SK-N-MC (cell line): ENCODE measurements at places on chromosomes 16 and 17.
A peak's percentile ranks its signal among the peaks of the same experiment; 100 is the strongest.

GRCh38 chr17:27398691-27399090, 57.6 kb upstream of the KSR1 start:
- no peak for DNase-seq

- no peak for DNase-seq
Measured at GRCh38 chr16:3095869-3096268, 3.2 kb downstream of the ZSCAN10 start.

DNA sequence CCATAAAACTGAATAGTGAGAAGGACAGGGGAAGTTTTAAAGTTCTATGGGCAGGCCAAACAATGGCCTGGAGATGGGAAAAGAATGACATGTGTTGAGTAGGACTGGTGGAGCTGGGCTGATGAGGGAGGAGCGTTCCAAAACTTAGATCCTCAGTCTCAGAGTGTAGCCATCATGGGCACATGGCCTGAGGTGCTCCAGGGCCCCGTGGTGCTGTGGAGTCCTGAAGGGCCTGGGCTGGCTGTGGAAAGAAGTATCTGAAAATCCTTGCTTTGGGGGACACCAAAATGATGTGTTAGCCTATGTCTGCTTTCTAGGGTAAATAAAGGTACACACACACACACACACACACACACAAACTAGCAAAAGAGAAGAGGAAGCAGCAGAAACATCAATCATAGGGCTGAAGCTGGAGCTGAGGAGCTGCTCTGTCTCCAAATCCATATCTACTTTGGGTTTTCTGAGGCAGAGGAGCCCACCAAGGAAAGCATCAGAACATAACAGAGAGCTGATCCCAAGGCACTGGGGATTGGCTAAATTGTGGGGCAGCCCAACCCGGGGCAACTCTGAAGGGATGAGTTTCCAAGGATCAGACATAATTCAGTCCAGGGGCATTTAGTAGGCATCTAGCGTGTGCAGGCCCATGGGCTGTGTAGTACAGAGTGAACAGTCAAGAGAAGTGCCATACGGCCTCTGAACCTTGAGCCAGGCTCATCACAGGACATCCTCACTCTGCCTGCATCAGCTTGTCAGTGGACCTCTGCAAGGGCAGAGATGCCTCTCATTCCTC, 85.2 kb downstream of the C16orf78 start:
- no peak for DNase-seq

DNA sequence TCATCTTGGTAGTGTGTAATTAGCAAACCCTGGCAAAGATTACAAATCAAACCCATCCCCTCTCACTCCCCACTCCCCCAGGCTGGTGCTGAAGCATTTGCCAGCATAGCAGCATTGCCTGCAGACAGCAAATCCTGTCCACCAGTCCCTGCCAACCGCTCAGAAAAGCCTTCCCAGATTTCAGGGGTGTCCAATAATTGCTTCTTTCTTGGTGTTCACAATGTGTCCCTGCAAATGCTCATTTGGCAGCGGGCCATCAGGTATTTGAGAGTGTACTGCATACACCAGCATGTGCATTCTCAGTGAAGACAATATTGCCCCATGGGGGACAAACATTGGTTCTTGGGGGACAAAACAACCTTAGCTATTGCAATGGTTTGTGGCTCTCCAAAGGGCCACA, 28.2 kb downstream of the ORC6 start:
- no peak for DNase-seq

GRCh38 chr17:82348866-82349265, 10.2 kb upstream of the TEX19 start:
- DNase-seq, result no peak

DNA sequence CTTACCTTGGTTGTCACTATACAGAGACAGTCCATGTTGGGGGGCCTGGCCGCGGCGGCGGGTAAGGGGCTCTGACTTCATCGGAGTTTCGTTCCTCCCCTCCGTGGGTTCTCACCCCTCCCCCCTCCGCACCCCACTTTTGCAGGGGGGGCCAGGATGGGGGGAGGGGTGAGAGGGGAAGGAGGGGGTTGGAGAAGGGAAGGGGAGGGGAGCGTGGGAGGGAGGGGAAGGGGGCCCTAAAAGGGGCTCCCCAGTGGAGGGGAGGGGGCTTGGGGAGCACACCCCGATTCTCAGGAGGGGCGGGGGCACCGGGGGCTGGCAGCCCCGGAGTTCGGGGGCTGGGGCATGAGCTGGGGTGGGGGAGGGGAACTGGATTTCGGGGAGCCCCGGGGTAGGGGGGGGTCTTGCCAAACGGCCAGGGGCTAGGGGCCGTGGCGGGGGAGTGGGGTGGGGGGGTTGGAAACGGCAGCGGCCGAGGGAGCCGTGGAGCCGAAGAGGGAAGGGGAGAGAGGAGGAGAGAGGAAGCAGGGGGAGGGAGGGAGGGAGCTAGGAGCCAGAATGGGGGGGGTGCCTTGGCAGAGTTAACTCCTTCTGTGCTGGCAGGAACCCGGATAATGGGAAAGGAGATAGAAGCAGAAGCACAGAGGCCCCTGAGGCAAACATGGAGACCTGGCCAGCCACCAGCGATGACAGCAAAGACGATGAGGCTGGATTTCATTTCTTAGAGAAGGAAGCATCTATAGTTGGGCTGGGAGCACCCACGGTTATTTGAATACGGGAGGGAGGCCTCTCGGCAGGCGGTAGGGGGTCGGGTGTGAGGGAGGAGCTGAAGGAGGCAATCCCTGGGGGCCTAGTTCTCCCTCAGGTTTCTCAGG, 2.3 kb downstream of the DLG4 start:
- DNase-seq, result no peak

- DNase-seq, result no peak
Measured at GRCh38 chr17:82788206-82789001, 36.5 kb downstream of the TBCD start.

- DNase-seq, result no peak
Measured at GRCh38 chr16:720990-721764, at the start of gene ANTKMT. TSS of gene ANTKMT (plus strand) at chr16:721146. CDS start at chr16:721275, 129 bp downstream.

- no peak for DNase-seq
Measured at GRCh38 chr17:2929881-2930533, 133.4 kb downstream of the OR1D5 start.

DNA sequence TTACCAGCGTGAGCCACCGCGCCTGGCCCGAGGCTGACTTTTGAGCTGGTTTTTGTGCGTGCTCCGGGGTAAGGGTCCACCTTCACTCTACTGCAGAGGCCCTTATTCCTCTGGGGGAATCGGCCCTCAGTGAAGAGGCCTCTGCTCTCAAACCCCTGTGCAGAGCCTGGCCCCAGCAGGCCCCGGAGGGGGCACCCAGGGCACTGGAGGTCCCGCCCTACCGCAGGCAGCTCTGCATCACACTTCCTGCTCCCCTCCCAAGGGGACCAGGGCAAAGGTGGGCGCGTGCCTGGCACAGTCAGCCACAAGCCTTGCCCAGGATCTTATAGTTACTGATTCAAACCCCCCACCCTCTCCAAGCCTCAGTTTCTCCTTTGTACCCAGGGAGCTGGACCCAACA, 3.6 kb upstream of the UBE2I start:
- DNase-seq, result no peak

GRCh38 chr17:52227926-52228325, 69.4 kb upstream of the CA10 start:
- DNase-seq, result no peak

DNA sequence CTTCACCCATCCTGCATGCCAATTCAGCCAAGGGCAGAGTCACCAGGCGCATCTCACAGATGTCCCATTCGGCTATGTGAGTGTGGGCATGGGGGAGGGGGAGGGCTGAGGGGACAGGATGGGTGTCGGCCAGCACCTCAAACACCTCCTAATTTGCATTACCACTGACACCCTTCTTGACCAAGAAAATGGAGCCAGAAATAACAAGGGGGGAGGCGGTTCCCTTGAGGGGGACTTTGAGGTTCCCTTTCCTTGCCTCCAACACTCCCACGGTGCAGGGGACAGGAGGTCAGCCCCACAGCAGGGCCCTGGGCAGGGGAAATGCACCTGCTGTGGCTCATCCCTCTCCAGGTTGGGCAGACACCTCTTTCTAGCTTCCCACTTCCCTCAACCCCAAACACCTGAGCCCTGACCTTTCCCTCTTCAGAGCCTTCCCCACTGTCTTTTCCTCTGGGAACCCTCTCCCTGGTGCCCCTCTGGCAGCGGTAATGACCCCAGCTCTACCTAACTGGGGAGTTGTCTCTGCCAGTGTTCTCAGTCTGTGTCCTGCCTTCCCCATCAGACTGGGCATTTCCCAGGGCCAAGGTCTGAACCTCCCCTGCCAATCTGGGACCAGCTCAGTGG, 18.2 kb upstream of the TBX21 start:
- no peak for DNase-seq

DNA sequence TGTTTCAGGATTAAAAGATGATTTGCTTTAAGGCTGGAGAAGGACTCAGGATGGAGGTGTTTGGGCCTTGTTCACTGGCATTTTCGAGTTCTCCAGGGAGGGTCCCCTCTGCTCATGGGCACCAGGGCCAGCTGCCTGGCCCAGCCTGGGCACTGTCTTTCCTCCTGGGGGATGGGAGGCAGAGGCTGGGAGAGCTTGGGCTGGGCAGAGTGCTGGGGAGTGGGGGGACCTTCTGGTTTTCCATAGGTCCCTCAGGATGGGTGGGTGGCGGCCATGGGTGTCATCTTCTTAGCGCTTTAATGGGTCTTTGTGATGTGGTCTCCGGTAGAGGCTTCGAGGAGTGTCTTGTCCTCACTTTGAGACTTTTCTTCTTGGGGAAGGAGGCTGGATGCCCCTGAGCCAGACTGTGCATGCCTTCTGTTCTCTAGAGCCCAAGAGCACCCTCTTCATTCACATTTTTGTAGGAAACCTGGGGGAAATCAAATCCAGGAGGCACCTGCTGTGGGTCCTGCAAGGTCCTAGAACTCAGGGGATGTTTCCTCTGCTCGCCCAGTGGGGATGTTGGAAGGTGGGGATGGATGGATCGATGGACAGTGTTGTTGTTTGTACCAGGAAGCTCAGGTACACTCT, 5.7 kb downstream of the NKD1 start:
- no peak for DNase-seq

GRCh38 chr16:609316-609715, 19.4 kb downstream of the RAB40C start:
- no peak for DNase-seq

DNA sequence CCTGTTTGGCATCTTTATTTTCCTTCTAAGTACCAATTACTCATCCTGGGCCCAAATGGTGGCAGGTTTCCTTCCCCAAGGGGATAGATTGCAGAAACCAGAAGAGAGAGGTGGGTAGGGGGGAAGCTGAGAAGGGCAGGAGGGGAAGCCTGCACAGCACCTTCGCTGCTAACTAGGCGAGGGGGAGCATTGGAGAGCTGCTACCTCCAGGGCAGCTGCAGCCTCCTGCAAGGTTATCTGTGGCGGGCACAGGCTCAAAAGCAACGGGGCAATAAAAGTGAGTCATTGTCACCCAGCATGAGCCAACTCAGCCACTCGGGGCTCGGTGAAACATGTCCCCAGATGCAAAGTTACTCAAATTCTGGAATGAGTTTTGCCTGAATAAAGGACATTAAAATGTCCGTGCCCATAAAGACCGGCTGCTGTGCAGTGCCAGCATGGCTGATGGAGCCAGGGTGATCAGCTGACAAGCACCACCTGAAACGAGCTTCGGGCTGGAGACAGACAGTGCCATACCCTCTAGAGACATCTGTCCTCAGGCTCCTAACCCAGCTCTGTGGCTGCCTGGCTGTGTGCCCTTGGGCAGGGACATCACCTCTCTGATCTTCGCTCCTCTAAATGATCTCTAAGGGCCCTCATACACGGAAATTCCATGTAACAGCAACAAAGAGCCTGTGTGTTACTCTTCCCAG, 68.1 kb upstream of the GRIN2A start:
- DNase-seq, result no peak

DNA sequence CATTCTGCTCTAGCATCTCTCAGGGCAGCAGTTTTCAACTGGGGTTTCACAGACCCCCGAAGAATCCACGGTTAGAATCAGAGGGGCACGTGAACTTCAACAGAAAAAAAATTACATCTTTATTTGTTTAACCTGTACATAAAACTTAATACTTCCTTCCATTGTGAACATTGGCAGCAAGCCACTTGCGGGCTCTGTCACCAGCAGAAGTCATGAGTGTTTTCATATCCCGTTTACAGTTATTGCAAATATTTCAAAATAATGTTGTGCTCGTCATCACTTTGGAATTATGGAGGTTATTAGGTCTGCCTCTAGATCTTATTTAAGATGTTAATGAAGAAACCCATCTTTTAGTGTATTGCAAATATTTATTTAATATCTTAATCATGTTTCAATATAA, 109.8 kb downstream of the SDR42E1 start:
- DNase-seq, result no peak

GRCh38 chr17:19904412-19904811, 36.7 kb upstream of the ULK2 start:
- DNase-seq, result no peak

GRCh38 chr16:54459509-54460262, 173.1 kb upstream of the IRX3 start:
- peak; percentile 85 for DNase-seq

DNA sequence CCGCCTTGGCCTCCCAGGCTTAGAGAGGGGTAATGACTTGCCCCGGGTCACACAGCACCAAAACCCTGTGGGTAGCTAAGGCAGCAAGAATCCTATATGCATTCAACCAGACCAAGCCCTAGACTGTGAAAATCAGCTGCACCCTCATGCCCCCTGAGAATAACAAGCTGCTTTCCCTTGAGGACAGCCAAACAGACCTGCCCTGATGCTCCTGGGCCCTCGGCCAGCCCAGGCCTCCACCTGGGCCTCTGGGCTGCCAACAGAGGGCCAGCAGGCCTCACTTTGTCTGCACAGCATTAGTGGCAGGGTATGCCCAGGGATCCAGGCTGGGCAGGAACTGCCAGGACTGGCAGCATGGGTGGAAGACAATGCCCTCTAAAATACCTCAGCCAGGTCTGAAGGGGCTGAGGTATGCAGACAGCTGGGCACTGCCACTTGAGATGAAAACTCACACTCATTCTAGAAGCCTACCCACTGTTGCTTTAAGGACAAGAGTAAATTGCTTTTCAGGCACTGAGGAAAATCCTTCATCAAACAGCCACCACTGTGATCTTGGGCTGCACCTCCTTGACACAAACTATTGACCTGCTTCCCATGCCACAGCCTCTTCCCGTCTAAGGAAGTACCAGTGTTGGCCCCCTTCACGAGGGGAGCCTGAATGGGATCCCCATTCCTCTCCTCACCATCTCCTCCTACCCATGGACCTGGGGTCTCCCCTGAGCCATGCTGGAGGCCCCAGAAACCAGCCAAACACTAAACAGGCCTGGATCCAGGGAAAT, 8.8 kb downstream of the ST3GAL2 start:
- no peak for DNase-seq

GRCh38 chr16:1613728-1614455, 1.7 kb downstream of the CRAMP1 start:
- no peak for DNase-seq

DNA sequence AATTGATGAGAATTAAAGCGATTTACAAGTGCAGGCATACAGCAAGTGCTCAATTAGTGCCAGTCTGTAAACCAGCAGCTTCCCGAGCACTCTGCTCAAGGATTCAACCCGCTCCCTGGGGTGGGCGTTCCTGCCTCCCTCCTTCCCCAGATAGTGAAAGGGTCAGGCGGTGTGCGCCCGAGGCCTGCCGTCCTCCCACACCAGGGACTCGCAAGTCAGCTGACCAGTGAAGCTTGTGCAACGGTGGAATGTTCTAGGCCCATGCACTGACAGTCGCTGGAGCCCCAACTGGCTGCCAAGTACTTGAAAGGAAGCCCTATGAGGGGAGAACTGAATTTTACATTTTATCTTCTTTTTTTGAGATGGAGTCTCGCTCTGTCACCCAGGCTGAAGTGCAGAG, 53.5 kb upstream of the PABPN1L start:
- no peak for DNase-seq

GRCh38 chr17:41301916-41302901, at the start of gene KRTAP29-1:
TSS of gene KRTAP29-1 (minus strand) at chr17:41302851. CDS start at chr17:41302851, 0 bp downstream.
- no peak for DNase-seq
